Stimulated activated CD4-positive, alpha-beta T cell treated with anti-CD3 and anti-CD28 coated beads, Interleukin-1b, Interleukin-23, amount 100 ng/mL, for 24 hours (primary cell): ENCODE measurements at places on chromosomes 4 and X.

DNA sequence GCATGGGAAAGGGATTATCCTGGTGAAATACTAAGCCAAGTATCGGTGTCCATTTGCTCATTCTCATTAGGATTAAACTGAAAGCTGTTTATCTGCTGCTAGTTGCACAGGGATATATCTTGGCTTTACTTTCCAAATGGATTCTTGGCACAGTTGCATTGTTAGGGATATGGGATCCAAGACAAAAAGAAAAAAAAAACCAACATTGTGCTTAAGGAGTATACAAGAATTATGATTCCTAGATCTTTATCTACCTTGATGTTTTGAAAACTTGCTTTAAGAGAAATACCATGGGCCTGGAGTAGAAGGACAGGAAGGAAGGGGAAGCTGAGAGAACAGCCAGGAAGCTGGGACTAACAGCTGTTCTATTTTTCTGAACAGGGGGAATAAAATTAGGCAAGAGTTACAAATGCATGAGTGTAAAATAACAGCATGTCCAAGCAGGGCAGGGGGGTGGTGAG lies 107.6 kb downstream of the ATXN3L start:
- DNase-seq = no peak

DNA sequence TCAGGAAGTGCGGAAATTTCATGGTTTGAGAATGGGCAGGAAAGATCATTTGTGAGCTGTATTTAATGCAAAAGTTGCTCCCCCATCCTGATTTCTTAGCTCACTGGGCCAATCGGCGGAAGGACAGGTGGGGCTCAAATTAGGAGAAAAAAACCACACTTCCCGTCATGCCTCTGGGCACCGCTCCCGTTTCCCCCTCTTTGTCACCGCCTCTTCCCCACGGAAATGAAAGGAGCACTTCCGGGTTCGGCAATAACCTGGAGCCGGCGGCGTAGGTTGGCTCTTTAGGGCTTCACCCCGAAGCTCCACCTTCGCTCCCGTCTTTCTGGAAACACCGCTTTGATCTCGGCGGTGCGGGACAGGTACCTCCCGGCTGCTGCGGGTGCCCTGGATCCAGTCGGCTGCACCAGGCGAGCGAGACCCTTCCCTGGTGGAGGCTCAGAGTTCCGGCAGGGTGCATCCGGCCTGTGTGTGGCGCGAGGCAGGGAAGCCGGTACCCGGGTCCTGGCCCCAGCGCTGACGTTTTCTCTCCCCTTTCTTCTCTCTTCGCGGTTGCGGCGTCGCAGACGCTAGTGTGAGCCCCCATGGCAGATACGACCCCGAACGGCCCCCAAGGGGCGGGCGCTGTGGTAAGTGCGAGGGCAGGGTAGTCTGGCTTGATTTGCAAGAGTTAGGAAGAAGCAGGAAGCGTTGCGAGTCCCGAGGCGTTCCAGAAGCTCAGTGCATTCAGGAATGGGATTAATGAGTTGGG lies at the start of gene TMEM33:
Gene TMEM33, plus strand, starts transcription at position 529 of the 751 bp plus-strand sequence. Its CDS starts 56 bp downstream, at position 585.
- peak; percentile 45 for DNase-seq

- no peak for DNase-seq
Measured at GRCh38 chr4:121582296-121582695, 114.5 kb downstream of the ANXA5 start.

- DNase-seq = no peak
Measured at GRCh38 chr4:57320849-57321248, 210.7 kb upstream of the IGFBP7 start.

- DNase-seq = no peak
Measured at GRCh38 chr4:88144866-88145300, 13.6 kb downstream of the ABCG2 start.
